Activated naive CD4-positive, alpha-beta T cell treated with anti-CD3 and anti-CD28 coated beads, Interleukin-2, amount 10 ng/mL, durations not matched to agents 5 hours and 36 hours (primary cell): ENCODE measurements at places on chromosomes 13 and 19. TPM values are rescaled to one million over a fixed set of nuclear protein-coding genes. Genes with fewer than 3 reads are reported as not detected.

The LRRC63 gene
- total RNA-seq, result 0.63 TPM

The C13orf42 gene
- total RNA-seq, result not detected

The SPRED3 gene
- 1.8 TPM for total RNA-seq

The SEMA6B gene
- total RNA-seq, result not detected

The TMEM150B gene
- 0.29 TPM for total RNA-seq

The SLC10A2 gene
- not detected for total RNA-seq

The ZNF823 gene
- 4.8 TPM for total RNA-seq

The LILRB5 gene
- total RNA-seq, result not detected

The ERVK3-1 gene
- total RNA-seq, result 59.7 TPM

The SYT5 gene
- total RNA-seq, result not detected

The SRRM5 gene
- total RNA-seq, result 0.40 TPM

The C19orf18 gene
- total RNA-seq, result 0.43 TPM

The ELAVL3 gene
- total RNA-seq, result 0.58 TPM

The PLIN4 gene
- total RNA-seq, result not detected

The SHISA7 gene
- not detected for total RNA-seq

The TTYH1 gene
- total RNA-seq, result 0.91 TPM

The ZNF256 gene
- 9.3 TPM for total RNA-seq
